ENCODE measurements at places on chromosomes 3 and 15.
A peak's percentile ranks its signal among the peaks of the same experiment; 100 is the strongest.

DNA sequence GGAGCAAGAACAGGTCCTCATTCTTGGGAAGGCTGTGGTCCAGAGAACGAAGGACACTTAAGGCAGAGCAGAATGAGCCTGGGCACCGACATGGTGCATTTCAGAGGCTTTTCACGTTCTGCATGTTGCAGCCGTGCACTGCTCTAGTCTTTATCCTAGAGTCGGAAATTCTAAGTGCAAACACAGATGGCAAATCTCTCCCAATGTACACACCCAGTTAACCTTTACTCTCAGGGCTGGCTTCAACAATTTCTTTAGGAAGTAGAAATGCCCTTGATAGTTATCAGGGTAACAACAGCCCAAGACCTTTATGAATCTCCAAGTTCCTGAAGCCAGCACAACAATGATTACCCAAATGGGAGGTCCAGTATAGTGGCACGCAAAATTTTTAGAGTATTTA lies 39.1 kb upstream of the LRTM1 start:
- DNase-seq: no peak

- DNase-seq: peak; percentile 5
These were observed 219.7 kb downstream of the WNT5A start for GRCh38 chr3:55267206-55267930.

DNA sequence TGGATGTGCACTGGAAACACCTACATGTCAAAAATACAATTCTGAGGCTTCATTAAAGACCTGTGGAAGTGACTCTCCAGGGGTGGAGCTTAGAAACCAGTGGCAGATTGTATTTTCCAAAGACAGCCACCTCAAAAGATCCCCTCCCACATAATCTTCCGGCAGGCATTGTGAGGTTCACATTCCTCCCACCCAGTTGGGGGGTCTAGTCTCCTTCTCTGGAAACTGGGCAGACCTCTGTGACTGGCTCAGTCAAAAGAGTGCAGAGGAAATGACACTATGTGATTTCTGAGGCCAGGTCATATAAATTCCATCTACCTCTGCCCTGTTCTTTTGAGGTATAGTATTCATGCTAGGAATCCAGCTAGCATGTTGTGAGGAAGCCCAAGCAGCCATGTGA lies 1.9 kb upstream of the CFAP92 start:
- DNase-seq: no peak

- DNase-seq: no peak
These were observed 504.0 kb downstream of the SHQ1 start for GRCh38 chr3:72344236-72344635.

DNA sequence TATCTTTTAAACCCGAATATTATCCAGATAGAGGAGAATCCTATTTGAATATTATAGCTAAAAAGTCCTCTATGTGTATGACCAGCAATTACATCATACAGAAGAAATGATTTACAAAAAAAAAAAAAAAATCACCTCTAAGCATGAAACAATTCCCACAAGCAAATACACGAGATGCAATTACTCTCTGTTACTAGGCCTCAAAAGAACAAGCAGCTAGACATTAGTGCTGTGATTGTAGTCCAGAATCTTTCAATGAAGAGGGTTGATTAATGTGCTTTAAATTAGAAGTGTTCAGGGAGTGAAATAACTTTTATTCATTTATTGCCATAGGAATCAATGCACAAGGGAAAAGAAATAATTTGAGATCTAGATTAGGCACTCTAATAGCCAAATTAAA lies 1379.5 kb upstream of the GBE1 start:
- DNase-seq: no peak

GRCh38 chr15:58381697-58382096 lies 50.1 kb upstream of the LIPC start:
- no peak for DNase-seq

- DNase-seq: no peak
These were observed 471.0 kb upstream of the SEMA6D start for GRCh38 chr15:47246317-47246716.

- no peak for DNase-seq
These were observed 62.1 kb downstream of the PRICKLE2 start for GRCh38 chr3:64163019-64163754.

DNA sequence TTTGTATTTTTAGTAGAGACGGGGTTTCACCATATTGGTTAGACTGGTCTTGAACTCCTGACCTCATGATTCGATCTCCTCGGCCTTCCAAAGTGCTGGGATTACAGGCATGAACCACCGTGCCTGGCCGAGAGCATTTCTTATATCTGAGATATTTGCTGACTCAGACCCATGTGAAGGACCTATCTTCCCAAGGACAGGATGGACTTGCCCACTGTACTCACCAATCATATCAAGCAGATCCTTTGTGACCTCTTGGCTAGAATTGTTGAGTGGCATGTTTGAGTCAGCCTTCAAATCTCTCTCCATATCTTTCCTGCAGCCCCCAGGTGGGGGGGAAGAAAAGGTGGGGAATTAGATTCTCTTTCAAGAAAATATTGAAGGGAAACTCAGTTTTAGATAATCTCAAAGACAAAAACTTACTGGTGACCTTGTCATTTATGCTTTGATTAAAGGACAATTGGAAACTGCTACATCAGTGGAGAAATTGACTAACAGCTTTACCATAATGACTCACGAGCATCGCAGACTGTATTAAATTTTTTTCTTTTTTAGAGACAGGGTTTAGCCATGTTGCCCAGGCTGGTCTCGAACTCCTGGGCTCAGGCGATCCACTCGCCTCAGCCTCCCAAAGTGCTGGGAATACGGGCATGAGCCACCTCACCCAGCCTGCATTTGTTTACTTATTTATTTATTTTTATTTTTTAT lies 3.1 kb downstream of the C3orf62 start:
- no peak for DNase-seq

DNA sequence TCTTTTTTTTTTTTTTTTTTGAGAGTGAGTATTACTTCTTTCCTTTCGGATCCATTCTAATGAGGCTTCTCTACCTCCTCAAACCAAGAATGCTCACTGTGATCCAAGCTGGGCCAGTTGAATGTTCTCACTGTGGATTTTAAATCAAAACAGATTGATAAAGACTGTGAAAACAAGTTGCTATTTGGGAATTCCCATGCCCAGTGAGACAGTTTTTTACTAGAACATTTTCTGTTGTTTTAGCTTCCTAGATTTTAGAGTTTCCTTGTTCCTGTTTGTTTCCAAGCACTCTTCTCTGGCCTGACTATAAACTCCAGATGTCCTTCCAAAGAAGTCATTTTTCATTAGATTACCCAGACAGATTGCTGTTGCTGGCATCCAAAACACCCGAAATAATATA lies 60.1 kb upstream of the GALNT15 start:
- DNase-seq: no peak

DNA sequence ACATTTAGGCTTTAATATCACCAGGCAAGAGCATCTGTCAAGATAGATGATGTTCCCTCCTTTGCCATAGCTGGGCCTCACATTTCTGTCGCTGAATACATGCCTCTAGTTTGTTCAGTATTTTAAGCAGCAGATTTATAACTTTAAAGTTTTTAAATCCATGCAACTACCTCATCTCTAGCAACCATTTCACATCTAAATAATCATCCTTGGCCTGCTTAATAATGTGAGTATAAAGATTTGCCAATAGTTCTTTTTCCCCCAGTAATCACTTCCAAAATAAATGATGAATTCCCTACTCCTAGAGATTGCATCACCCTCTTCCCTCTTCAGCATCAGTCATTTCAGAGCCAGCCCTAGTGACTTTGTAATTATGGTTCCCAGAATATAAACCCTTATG lies 36.2 kb upstream of the FILIP1L start:
- DNase-seq: no peak

- DNase-seq: no peak
These were observed 106.6 kb downstream of the SSR3 start for GRCh38 chr3:156448300-156448699.

GRCh38 chr3:150725548-150725947 lies 21.8 kb upstream of the ERICH6 start:
- DNase-seq: no peak

- DNase-seq: no peak
These were observed 33.1 kb downstream of the FLNB start for GRCh38 chr3:58041182-58041825.

DNA sequence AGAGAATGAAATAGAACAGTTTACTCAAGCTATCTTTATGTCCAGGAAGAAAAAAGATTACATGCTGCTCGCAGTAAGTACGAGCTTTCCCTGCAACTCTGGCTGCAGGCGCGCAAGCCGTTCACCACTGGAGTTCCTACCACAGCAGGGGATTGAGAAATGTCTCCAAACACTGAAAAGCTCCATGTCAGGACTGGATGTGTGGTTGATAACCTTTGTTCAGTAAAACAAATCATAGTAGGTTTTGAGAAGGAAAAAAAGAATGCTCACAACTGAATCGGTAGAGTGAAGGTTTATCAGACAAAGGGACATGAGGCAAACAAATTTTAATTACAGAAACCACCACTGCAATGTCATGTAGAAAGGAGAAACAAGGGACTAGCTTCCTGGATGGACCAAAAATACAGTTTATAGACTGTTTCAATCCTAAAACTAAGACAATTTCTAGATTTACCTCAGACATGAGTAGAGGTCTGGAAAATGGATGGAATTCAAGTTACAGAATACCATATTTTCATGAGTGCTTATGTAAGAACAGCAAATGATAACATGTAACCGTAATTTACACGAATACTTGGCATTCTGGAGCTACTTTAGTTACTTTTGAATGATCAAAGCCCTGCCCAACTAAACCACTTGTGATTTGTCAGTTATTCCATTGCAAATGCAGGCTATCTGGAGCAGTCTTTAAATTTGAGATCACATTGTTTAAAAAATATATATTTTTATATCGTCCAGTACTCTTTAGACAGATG lies 471.1 kb downstream of the SHQ1 start:
- DNase-seq: no peak

DNA sequence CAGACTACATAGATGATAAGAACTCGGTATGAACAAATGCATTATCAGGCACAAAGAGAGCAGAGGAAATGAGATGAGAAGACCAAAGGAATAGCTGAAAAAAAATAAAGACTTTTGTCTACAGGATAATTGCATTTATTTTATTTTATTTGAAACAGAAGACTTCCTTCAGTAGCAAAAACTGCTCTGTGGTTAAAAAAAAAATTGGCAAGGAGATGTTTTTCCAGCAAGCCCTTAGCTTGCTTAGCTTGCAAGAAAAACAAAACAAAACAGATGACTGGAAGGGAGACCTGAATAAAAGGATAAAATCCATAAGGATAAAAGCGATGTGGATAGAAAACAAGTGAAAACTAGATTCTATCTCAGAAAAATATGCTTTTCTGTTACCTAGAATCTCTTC lies 9.1 kb upstream of the PPM1L start:
- DNase-seq: no peak

GRCh38 chr3:179765396-179765795 lies 112.6 kb downstream of the USP13 start:
- no peak for DNase-seq

GRCh38 chr3:72171463-72171881 lies 386.5 kb upstream of the PROK2 start:
- no peak for DNase-seq

- DNase-seq: peak; percentile 14
These were observed 105.4 kb upstream of the CCDC54 start for GRCh38 chr3:107271787-107272387.

DNA sequence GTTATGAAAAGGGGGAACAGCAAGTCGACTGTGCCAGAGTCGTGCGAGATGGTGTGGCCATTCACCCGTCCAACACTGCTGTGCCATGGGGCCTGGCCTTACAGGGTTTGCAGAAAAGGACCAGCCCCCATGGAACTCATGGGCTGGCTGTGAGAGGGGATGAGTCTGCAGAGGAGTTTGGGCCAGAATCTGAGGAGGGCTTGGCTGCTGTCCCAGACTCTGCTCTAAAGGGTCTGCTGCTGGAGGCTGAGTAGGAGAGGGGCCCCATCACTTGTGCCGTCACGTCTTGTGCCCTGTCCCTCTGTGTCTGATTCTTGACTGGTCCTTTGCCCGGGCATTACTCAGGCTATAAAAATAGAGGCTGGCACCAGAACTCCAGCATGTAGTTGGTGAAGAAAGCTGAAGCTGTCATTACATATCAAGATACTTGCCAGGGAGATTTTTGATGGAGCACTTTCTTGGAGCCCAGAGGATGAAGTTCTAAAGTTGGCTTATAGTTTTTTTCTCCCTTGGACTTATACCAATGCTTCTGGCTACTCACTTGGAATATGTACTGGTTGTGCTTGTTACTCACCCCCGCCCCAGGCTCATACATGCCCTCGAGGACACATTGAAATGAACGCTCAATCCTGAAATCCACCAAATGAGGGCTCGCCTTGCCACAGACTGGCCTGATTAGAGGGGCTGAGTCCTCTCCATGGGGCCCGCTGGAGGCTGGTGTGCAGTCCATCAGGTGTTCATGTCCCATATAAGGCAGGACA lies 10.2 kb downstream of the PXYLP1 start:
- DNase-seq: no peak

GRCh38 chr15:42401544-42402454 lies 42.5 kb downstream of the CAPN3 start:
- no peak for DNase-seq

GRCh38 chr3:5707794-5708193 lies 520.3 kb downstream of the EDEM1 start:
- no peak for DNase-seq

- DNase-seq: peak; percentile 2
These were observed 56.9 kb downstream of the CYP19A1 start for GRCh38 chr15:51281368-51281967.

DNA sequence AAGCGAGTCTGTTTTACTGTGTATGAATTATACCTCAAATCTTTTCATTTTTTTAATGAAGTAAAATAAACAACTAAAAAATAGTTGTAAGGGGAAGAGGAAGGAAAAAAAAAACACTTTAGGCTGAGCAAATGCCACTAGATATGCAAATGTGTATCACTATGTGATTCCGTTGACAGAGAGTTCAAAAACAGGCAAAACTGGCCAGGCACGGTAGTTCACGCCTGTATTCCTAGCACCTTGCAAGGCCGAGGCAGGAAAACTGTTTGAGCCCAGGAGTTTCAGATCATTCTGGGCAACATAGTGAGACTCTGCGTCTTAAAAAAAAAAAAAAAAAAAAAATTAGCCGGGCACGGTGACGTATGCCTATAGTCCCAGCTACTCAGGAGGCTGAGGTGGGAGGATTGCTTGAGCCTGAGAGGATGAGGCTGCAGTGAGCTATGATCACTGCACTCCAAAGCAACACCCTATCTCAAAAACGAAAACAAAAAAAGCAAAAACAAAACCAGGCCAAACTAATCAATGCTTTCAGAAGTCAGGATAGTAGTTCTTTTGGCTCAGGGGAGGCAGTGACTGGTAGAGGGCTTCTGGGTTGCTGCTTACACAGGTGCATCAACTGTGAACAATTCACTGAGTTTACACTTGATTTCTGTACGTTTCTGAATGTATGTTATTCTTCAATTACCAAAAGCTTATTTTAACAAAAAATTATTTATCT lies 7.4 kb downstream of the PRC1 start:
- no peak for DNase-seq

- no peak for DNase-seq
These were observed 3.3 kb downstream of the NDUFAF3 start for GRCh38 chr3:49025005-49025792.

GRCh38 chr15:91521548-91521947 lies 332.0 kb upstream of the SLCO3A1 start:
- DNase-seq: no peak

- DNase-seq: no peak
These were observed 160.1 kb downstream of the ARRDC4 start for GRCh38 chr15:98120561-98120960.

- no peak for DNase-seq
These were observed 29.5 kb downstream of the RAD54L2 start for GRCh38 chr3:51568036-51568435.

GRCh38 chr3:110767838-110768237 lies 303.8 kb upstream of the NECTIN3 start:
- no peak for DNase-seq
